ENCODE measurements at places on chromosomes 12 and 14. TPM values are rescaled to one million over a fixed set of nuclear protein-coding genes. Genes with fewer than 3 reads are reported as not detected.

DNA sequence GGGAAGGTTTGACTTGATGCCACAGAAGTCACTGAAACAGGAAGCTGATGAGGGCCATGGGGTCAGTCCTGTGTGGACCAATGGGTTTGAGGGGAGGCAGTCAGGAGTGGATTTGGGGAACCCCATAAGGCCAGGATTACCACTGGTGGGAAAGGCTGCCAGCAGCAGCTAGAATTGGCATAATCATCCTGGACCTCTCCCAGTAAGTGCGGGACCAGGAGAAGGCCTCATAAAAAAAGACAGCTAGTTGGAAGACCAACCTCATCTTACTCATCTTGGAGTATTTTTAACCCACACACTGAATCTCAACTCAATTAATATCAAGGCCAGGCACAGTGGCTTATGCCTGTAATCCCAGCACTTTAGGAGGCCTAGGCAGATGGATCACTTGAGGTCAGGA is 22.7 kb downstream of the TBX3 start:
- no peak overlapping the region for H3K4me3 ChIP-seq
- H3K4me1 ChIP-seq: no peaks in the 10 kb centered on the region
- H3K27ac ChIP-seq: no peak overlapping the region

DNA sequence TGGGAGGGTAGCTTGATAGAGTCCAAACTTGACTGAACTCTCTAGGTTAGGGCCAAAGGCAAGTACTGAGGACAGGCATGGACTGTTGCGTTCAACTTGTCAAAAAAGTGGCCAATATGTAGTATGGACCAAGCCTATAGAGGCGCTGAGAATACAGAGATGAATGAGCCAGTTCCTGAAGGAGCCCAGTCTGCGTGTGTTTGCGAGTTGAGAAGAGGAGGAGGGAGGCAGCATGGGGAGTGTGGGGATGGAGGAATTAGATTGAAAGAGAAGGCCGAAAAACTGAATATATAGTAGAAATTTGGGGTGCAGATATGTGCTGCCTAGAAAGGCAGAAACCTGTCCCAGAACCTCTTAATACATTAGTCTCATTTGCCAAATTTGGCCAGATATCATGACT is 412.4 kb downstream of the PCNX1 start:
- peak overlapping the region; percentile 96 for H3K27ac ChIP-seq
- H3K27me3 ChIP-seq: no peaks in the 10 kb centered on the region
- no peaks in the 10 kb centered on the region for H3K36me3 ChIP-seq
- DNase-seq: no peak

GRCh38 chr12:79674629-79675028 is 16.1 kb downstream of the PAWR start:
- no peaks in the 10 kb centered on the region for H3K4me1 ChIP-seq
- H3K27me3 ChIP-seq: no peaks in the 10 kb centered on the region
- no peak overlapping the region for H3K4me3 ChIP-seq

DNA sequence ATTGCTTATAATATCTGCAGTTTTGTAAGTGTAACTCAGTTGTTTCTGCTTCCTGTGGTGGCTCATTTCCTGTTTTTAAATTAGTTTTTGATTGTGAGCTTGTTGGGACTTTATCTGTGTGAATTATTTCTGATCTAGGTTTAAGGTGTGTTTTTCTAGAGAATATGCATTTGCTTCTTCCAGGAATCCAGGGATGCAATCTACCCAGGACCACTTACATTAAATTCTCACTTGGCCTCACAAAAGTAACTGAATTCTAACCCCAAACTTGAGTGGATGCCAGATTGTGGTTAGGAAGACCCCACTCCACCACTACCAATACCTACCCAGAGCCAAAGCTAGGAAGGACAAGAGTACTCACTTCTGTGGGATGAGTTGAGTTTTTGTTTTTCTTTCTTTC is 11.9 kb downstream of the STYX start:
- H3K4me3 ChIP-seq: no peak overlapping the region
- peak overlapping the region; percentile 91 for H3K27ac ChIP-seq
- peaks cover 41% of the 10 kb centered on the region for H3K4me1 ChIP-seq
- no peak for DNase-seq
- H3K27me3 ChIP-seq: no peaks in the 10 kb centered on the region
- no peaks in the 10 kb centered on the region for H3K36me3 ChIP-seq

GRCh38 chr12:116773276-116773731 is 35.2 kb downstream of the RNFT2 start:
- no peak overlapping the region for H3K27ac ChIP-seq
- H3K27me3 ChIP-seq: no peaks in the 10 kb centered on the region
- no peak for DNase-seq
- no peaks in the 10 kb centered on the region for H3K4me1 ChIP-seq
- no peaks in the 10 kb centered on the region for H3K36me3 ChIP-seq

GRCh38 chr12:76964784-76965571 is 86.2 kb upstream of the CSRP2 start:
- no peak for DNase-seq
- H3K27me3 ChIP-seq: no peaks in the 10 kb centered on the region
- H3K36me3 ChIP-seq: no peaks in the 10 kb centered on the region
- no peak overlapping the region for H3K4me3 ChIP-seq

DNA sequence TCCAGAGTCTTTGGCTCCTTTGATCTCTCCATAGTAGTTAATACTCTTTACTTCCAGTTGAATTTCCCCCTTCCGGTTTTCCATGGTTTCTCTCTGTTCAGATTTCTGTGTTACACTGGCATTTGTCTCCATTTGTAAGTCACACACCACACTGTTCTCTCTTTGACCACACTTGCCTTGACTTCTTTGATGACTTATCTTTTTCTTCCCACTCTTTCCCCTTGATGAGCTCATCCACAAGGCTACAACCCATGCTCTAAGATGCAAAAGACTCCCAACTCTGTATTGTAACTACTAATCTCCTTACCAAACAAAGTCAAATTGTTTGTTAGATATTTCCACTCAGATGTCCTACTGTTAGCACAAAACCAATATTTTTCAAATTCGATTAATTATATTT is 242.7 kb upstream of the E2F7 start:
- H3K27me3 ChIP-seq: no peaks in the 10 kb centered on the region
- no peaks in the 10 kb centered on the region for H3K4me1 ChIP-seq
- H3K27ac ChIP-seq: no peak overlapping the region
- DNase-seq: no peak

The CNTN1 gene
- total RNA-seq: 0.21 TPM

- H3K4me1 ChIP-seq: peaks cover 44% of the 10 kb centered on the region
- no peaks in the 10 kb centered on the region for H3K27me3 ChIP-seq
- DNase-seq: peak; percentile 56
- no peaks in the 10 kb centered on the region for H3K36me3 ChIP-seq
- peak overlapping the region; percentile 87 for H3K4me3 ChIP-seq
Measured at GRCh38 chr14:52950410-52950897, 396 bp downstream of the FERMT2 start.

The TMBIM4 gene
- total RNA-seq: 65.8 TPM

DNA sequence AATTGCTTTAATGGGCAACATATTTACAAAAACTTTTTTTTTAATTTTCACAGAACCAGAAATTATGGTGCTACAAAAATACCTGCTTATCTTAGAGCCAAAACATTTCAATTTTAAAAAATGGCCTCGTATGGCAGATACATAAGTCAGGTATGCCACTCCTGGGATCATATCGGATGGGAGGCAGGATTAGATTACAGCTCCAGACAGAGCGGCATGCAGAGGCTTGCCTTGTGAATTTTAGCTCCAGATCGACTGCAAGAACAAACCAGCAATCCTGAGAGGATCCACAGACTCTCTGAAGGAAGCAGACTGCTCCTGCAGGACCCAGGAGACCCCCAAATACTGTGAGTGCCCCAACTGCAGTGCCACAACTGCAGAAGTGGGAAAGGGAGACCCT is 169.3 kb upstream of the AMIGO2 start:
- no peaks in the 10 kb centered on the region for H3K4me1 ChIP-seq
- H3K27me3 ChIP-seq: no peaks in the 10 kb centered on the region

GRCh38 chr14:49687942-49688700 is at the start of gene POLE2:
Gene POLE2 (minus strand): TSS chr14:49688214. CDS start chr14:49688203, 11 bp downstream.
- H3K4me1 ChIP-seq: peaks cover 4% of the 10 kb centered on the region
- peak within 1 kb of the TSS; percentile 83 for H3K27ac ChIP-seq
- H3K36me3 ChIP-seq: no peaks in the 10 kb centered on the region
- no peaks in the 10 kb centered on the region for H3K27me3 ChIP-seq
- H3K4me3 ChIP-seq: peak within 1 kb of the TSS; percentile 72

- no peak overlapping the region for H3K27ac ChIP-seq
- H3K27me3 ChIP-seq: no peaks in the 10 kb centered on the region
- H3K4me1 ChIP-seq: peaks cover 20% of the 10 kb centered on the region
- DNase-seq: no peak
- no peak overlapping the region for H3K4me3 ChIP-seq
- H3K36me3 ChIP-seq: no peaks in the 10 kb centered on the region
Measured at GRCh38 chr12:49783917-49784676, 42.7 kb downstream of the TMBIM6 start.

The FERMT2 gene
- 89.1 TPM for total RNA-seq

DNA sequence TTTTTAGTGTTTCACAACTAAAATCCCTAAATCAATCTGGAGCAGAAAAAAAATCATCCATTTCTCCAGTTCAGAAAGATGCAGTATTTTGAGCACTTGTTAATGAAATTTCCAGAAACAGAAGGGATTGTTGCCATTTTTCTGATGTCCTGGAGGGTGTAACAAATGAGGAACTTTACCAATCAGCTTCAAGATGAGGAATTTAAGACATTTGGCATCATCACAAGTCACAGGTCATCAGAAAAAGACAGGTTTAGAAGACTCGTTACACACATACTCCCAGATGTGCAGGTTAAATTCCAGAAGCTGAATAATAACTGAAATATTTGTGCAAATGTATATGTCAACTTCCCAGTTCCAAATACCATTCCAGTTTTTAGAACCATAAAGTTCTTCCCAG is 482 bp upstream of the PSMC1 start:
- peak overlapping the region; percentile 83 for H3K27ac ChIP-seq
- H3K36me3 ChIP-seq: no peaks in the 10 kb centered on the region
- no peaks in the 10 kb centered on the region for H3K27me3 ChIP-seq
- DNase-seq: no peak

The TBX3 gene
- total RNA-seq: 14.6 TPM

The FAM186B gene
- 0.62 TPM for total RNA-seq

GRCh38 chr14:94342334-94342934 is 19.3 kb upstream of the SERPINA6 start:
- no peak overlapping the region for H3K4me3 ChIP-seq
- H3K27ac ChIP-seq: no peak overlapping the region
- DNase-seq: peak; percentile 89
- H3K4me1 ChIP-seq: peaks cover 10% of the 10 kb centered on the region
- no peaks in the 10 kb centered on the region for H3K36me3 ChIP-seq

DNA sequence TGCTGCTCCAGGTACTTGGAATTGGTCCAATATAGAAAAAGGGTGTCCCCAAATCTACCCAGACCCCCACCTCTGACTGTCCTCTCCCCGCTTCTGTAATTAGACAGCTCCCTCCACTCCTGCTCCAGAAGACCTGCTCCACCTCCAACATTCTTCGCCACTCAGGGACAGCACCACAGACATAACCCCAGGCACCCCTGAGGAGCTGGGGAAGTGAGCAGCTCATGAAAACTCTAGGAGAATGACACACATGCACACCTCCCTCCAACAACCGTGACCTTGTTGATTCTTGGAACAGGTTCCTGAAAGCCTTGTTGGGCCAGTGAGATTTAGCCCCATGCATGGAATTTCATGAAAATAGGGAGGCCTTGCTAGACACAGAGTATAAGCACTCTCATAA is 8.2 kb downstream of the KRT4 start:
- H3K36me3 ChIP-seq: no peaks in the 10 kb centered on the region
- no peak overlapping the region for H3K4me3 ChIP-seq
- H3K4me1 ChIP-seq: no peaks in the 10 kb centered on the region
- H3K27ac ChIP-seq: no peak overlapping the region

Data from heart right ventricle (tissue), 16 donors.